ENCODE measurements at places on chromosomes 6 and 20.

DNA sequence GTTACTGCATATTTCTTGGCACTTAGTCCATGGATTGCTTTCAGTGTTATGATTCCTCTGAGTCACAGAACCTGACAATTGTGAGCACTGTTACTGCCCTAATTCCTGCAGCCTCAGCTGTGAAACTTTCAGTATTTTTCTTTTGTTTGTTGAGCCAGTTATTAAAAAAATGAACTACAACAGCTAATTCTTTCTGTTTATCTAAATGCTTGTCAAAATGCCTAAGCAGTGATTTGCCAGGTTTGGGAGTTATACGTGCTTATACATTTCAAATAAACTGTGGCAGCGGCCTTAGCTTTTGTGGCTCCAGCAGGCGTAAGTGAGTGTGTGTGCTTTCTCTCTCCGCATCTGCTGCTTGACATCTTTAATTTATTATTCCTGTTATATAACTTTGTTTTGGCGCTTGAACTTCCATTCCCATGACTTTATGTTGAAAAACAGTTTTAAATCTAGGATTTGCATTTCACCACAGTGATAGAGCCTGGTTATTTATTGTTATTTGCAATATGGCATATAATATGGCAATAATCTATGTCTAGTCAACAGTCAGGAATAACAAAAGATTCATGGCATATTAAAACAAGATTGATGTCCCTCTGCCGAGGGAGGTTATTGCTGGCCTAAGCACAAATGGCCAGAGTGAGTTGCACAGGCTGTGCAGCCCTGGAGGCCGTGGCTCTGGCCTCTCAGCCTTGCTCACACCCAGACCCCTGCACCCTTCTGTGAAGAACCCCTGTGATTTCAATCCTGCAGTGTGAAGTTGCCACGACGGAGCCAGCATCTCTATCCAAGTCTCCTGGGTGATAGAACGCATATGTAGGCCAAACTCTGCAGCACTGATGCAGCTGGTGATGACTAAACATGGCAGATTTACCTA, 303.4 kb downstream of the THBS2 start:
- DNase-seq, result no peak
- no peak overlapping the region for H3K4me3 ChIP-seq
- peaks cover 22% of the 10 kb centered on the region for H3K27me3 ChIP-seq
- H3K27ac ChIP-seq, result no peak overlapping the region

DNA sequence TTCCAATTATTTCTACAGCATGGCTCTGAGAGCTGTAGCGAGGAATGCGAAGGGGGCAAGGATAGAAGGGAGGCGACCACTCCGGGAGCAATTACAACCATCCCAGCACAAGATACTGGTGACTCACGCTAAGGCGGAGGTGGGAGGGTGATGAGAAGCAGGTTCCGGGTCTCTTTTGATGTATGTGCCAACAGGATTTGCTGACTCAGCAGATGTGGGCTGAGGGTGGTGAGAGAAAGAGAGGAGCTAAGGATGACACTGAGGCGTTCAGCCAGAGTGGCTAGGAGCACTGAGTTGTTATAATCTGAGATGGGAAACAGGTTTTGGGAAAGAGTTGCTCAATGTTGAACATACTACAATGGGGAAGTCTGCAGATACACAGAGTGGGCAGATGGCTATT, 9.3 kb upstream of the TXNDC5 start:
- peaks cover 3% of the 10 kb centered on the region for H3K27me3 ChIP-seq
- no peaks in the 10 kb centered on the region for H3K4me1 ChIP-seq
- no peak overlapping the region for H3K4me3 ChIP-seq
- H3K27ac ChIP-seq, result no peak overlapping the region

GRCh38 chr6:5205877-5206850, 54.6 kb downstream of the LYRM4 start:
- H3K27ac ChIP-seq, result peak overlapping the region; percentile 89
- H3K4me1 ChIP-seq, result peaks cover 67% of the 10 kb centered on the region
- peak; percentile 58 for DNase-seq
- H3K36me3 ChIP-seq, result no peaks in the 10 kb centered on the region
- no peak overlapping the region for H3K4me3 ChIP-seq
- no peaks in the 10 kb centered on the region for H3K27me3 ChIP-seq

DNA sequence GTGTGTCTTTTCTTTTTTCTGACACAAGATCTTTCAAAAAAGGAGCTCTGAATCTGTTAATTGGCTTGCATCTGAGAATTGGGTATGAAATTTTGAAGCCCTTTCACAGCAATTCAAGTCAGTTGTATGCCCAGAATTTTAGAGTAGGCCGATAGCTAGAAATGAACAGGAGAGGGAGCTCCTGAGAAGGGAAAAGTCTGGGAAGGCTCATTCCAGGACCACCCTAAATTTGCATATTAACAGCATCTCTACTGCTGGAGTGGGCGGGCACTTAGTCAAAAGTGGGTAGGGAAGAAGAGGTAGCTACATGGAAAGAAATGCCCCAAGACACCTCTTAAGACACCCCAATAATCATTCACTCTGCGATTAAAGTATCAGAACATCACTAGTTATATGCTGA, 928.3 kb downstream of the TBC1D32 start:
- no peaks in the 10 kb centered on the region for H3K36me3 ChIP-seq
- peaks cover 4% of the 10 kb centered on the region for H3K27me3 ChIP-seq
- H3K4me1 ChIP-seq, result no peaks in the 10 kb centered on the region

GRCh38 chr6:80742481-80742880, 636.0 kb downstream of the BCKDHB start:
- H3K36me3 ChIP-seq, result no peaks in the 10 kb centered on the region
- H3K27ac ChIP-seq, result no peak overlapping the region
- no peak overlapping the region for H3K4me3 ChIP-seq
- DNase-seq, result no peak

GRCh38 chr6:134821928-134822864, 127.7 kb downstream of the ALDH8A1 start:
- peaks cover 5% of the 10 kb centered on the region for H3K36me3 ChIP-seq
- DNase-seq, result no peak
- H3K4me3 ChIP-seq, result no peak overlapping the region
- H3K27me3 ChIP-seq, result no peaks in the 10 kb centered on the region

DNA sequence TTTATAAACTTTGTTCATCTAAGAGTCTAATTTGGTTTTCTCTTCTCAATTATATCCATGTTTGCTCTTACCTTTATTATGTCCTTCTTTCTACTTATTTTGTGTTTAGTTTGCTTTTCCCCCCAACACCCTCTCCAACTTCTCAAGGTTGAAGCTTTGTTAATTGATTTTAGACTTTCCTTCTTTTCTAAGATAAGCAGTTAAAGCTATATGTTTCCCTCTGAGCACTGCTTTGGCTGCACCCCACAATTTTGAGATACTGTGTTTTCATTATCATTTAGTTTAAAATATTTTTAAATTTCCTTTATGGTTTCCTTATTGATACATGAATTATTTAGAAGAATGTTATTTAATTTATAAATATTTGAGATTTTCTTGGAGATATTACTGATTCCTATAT, 13.9 kb upstream of the BEND6 start:
- no peak for DNase-seq
- no peak overlapping the region for H3K4me3 ChIP-seq
- H3K36me3 ChIP-seq, result peaks cover 9% of the 10 kb centered on the region
